ENCODE measurements at places on chromosomes 1 and 21.
A peak's percentile ranks its signal among the peaks of the same experiment; 100 is the strongest.

GRCh38 chr1:116329524-116330341, 43.3 kb upstream of the ATP1A1 start:
- no peak for DNase-seq

GRCh38 chr1:83641206-83641658, 357.7 kb downstream of the TTLL7 start:
- DNase-seq: no peak

DNA sequence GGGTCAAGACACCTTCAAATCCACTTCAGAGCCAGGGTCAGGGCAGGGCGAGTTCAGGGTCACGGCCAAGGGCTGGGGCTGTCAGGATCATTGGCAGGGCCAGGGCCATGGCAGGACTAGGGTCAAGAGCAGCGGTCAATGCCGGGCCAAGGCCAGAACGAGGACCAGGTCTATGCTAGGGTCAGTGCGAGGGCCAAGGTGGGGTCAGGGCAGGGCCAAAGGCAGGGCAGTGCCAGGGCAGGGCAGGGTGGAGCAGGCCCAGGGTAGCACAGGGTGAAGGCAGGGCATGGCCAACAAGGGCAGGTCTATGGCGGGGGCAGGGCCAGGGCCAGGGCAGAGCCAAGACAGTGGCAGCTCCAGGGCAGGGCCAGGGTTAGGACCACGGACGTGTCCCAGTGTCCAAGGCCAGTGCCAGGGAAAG, 154.0 kb downstream of the LIPI start:
- DNase-seq: no peak

GRCh38 chr1:183416850-183417771, 1.1 kb downstream of the NMNAT2 start:
- peak; percentile 62 for DNase-seq

- no peak for DNase-seq
Observed at GRCh38 chr1:156655151-156655903, 13.4 kb downstream of the BCAN start.

DNA sequence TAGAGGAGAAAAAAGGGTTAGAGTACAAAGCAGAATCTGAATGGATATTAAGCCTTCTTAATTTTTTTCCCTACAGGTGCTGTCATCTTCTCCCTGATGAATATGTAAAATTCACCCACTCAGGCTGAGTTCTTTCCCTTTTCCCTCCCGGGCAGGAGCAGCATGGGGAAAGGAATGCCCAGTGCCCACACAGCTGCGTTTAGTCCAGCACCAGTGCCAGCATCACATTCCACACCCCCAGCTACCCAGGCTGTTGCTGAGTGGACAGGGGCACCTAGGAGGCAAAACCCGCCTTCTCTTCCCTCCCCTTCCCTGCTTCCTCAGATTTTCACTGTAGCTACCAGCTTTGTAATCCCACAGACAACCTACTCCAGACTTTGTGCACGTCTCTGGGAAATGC, 3.4 kb upstream of the CADM3 start:
- DNase-seq: no peak

DNA sequence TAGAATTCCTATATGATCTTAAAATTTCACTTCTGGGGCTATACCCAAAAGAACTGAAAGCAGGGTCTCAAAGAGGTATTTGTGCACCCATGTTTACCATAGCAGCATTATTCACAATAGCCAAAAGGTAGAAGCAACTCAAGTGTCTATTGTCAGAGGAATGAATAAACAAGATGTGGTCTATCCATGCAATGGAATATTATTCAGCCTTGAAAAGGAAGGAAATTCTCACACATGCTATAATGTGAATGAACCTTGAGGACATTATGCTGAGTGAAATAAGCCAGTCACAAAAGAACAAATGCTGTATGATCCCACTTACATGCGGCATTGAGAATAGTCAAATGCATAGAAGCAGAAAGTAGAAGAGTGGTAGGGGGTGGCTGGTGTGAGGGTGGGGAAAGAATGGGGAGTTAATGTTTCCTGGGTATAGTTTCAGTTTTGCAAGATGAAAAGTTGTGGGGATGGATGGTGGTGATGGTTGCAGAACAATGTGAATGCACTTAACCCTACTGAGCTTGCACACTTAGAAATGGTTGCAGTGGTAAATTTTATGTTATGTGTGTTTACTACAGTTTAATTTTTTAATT, 122.4 kb downstream of the TOMM20 start:
- DNase-seq: no peak

- DNase-seq: no peak
Observed at GRCh38 chr1:154329551-154330131, 4.3 kb downstream of the ATP8B2 start.

DNA sequence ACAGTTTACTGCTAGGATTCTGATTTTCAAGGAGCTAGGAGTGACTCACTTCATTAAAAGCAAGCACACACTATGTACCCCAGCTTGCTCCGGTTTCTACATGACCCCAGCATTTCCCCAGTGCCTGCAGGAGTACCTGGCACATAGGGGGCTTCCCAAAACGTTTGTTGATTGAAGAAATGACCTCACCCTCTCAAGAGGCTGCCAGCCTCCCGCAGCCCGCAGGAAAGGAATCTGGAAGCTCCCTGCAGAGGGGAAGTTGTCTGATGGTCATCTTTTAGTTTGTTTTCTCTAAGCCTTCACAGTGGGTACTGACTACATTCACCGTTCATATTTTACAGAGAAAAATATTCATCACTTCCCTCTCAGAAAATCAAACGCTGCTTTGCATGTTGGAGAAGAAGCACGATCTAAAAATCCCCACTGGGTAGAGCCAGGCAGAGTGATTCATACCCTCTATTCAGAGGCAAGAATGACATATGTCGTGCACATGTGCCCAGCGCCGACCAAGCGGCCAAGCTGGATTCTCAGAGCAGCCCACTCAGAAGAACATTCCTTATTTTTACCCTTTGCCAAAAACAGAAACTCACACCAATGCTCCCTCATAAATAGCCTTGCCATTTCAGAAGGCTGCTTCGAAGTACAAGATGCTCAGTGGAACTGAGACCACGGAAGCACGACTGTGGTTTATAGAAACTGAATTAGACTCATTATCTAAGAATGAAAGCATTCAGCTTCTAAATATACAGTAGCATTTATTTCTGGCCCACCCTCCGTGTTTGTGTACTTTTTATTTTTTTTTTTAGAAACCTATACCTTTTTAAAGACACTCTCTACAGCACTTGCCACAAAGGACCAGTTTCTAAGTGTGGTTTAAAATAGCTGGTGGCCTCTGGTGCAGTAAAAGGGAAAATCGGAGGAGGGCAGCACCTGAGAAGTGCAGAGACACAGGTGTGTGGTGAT, 143.2 kb downstream of the MIS18A start:
- DNase-seq: no peak

DNA sequence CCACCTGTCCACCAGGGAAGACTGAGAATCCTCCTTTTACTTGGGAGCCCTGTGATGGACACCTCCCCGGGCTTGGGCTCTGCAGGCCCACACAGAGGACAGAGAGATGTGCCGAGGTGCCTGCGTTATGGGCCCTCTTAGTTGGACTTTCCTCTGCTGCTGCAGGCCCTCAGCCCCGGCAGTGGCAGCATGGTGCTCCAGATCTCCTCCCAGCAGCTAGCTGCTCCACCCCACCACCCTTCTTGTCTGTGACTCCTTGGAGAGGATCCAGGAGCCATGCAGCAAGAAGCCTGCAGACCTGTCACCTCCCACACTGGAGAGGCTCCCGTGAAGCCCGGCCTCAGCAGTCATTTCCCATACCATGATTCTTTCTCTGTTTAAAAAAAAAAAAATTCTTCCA, 27.4 kb downstream of the PHGDH start:
- DNase-seq: no peak

DNA sequence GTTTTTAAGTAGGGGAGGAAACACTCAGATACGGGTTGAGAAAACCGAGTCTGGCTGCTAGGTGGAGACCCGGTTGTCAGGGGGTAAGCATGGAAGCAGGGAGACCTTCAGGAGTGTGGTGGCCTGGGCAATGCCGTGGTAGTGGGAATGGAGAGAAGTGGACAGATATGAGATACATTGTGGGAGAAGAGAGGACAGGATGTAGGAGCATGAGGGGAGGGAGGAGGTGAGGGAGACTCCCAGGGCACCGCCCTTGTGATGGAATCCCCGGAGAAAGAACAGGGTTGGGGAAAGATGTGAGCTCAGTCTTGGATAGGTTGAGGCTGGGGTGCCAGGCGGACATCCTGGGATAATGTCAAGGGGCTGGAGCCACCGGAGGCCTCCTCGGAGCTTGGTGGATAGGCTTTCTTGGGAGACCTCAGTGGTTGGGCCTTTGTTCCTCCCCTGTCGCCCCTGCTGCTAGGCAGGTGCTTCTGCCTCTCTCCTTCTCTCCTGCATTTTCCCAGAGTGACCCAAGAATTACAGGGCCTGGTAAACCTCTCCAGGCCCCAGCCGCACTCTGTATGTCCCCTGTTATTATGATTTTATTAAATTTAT, 21.3 kb downstream of the ZNF362 start:
- no peak for DNase-seq

DNA sequence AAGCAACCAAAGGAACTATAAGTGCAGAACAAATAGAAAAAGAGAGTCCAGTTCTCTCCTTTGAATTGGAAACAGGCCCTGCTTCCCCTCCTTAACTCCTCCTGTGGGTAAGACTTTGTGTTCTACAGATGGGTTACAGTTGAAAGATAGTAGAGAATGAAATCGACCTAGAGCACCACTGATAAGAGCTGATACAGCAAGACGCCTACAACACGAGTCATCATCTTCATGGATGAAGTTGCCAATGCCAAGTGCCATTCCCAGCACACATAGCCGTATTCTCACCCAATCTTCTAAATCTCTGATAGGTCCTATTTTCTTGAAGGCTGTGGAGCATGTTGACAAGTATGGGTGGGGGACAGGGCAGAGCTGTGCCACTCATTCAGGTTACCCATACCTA, 99.8 kb upstream of the CAMK1G start:
- DNase-seq: peak; percentile 0

GRCh38 chr1:235275223-235275622, 52.8 kb downstream of the ARID4B start:
- peak; percentile 53 for DNase-seq

DNA sequence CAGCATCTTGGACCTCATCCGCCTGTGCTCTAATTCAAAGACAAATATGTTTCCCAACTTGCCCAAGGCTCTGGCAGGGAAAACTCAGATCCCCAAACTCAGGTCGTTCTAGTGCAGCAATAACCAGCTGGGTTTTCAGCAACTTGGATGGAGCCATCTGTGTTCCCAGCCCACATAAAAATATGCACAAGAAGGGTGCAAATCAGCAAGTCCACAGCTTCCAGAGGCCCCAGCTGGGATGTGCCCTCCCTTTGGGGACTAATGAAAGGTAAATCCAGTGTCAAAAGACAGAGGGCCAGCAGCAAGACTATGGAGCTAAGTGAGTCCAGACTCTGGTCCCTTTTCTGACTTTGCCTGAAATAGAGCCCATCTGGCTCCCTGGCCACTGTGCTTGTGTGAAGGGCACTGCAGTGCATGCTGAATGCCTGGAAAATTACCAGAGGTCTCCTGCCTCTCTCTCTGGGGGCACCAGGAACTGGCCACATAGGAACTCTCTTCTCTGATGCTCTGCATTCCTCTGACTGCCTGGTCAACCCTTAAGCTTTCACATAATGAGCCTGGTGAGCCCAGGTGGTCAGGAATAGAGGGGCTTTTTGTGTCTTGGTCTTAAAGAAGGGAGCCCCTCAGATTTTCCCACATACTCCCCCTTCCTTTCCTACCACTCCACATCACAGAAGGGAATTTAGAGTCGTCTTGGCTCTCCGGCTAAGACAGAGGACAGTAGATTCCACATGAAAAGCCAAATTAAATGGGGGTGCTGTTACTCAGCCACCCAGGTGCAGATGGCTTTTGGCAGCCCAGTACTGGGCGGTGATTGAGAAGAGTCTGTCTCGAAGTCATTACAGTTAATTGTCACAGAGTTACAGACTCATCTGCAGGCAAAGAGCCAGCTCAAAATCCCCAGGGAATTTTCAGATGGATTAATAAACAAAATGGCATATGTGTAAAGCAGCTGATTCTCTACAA, 88.1 kb upstream of the C1orf21 start:
- DNase-seq: no peak

DNA sequence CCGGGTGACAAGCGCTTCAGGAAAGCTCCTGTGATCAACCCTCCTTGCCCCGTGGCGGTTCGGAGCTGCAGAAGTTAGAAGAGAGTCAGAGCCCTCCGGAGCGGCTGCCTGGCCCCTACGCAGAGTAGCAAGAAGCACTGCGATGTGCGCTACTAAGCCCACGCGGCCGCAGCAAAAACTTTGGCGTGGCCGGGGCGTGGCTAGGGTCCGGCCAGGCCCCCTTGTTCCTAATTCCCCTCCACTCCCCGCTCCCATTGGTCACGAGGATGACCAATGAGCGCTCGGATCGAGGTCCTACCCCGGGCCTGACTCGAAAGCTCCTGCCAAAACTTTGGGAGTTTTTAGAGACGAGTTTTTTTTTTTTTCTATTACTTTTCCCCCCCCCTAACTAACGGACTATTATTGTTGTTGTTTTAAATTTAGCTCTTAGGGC, at the start of gene HLX:
Gene HLX, plus strand, starts transcription at position 368 of the 433 bp plus-strand sequence. CDS start 415 bp downstream, outside the sequence.
- DNase-seq: peak; percentile 88

DNA sequence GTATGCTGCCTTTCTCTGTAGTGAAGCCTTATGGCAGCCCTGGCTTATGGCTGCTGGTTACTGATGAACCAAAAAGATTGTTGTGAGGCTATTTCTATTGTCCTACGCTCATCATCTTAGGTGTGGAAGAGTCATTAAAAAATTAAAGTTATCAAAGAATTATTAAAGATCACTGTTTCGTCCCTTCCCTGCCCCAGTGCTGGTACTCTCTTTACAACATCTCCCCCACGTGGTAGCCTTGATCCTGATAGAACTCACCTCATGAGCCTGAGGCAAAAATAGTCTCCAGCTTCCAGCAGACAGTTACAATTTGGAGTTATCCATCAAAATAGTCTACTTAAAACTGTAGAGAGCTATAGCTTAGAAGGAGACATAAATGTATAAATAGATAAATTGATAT, 201.5 kb downstream of the S1PR1 start:
- DNase-seq: peak; percentile 19

DNA sequence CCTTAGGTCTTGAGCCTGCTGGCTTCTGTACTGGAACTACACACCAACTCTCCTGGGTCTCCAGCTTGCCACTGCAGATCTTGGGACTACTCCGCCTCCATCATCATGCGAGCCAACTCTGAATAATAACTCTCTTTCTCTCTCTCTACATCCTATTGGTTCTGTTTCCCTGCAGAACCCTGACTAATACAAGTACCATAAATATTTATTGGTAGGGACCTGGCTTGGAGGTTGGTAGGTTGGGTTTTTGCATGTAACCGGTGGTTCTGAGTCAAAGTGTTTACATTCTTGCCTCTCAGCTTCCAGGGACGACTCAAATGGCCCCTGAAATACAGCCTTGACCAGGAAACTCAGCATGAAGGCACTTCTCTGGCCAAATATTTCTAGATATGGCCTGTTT, 110.4 kb downstream of the KCND3 start:
- DNase-seq: no peak

GRCh38 chr1:176800978-176801513, 338.1 kb downstream of the PAPPA2 start:
- no peak for DNase-seq

DNA sequence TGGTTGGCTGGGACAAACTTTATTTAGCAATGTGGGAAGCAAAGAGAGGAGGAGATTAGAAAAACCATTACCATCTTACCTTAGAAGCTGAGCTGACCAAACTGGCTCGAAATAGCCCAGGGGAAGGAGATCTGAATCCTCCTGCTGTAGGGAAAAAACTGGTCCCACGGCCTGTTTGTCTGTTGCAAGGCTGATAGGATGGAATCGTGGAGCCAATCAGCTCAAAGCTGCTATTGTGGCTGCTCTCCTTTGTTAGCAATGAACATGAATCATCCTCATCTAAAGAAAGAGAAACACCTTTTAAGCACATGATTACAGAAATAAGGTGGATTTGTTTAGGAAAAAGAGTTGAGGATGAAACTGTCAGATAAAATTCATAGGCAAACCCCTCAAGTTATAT, 21.5 kb downstream of the CLSPN start:
- no peak for DNase-seq

GRCh38 chr1:38512789-38513188, 346.8 kb downstream of the RRAGC start:
- DNase-seq: no peak
